ENCODE measurements at places on chromosomes 11 and 22. TPM values are rescaled to one million over a fixed set of nuclear protein-coding genes. Genes with fewer than 3 reads are reported as not detected.

The RASSF10 gene
- 9.7 TPM for total RNA-seq

The POU2AF2 gene
- not detected for total RNA-seq

The WBP2NL gene
- 2.5 TPM for total RNA-seq

The LARGE2 gene
- total RNA-seq = 13.1 TPM

DNA sequence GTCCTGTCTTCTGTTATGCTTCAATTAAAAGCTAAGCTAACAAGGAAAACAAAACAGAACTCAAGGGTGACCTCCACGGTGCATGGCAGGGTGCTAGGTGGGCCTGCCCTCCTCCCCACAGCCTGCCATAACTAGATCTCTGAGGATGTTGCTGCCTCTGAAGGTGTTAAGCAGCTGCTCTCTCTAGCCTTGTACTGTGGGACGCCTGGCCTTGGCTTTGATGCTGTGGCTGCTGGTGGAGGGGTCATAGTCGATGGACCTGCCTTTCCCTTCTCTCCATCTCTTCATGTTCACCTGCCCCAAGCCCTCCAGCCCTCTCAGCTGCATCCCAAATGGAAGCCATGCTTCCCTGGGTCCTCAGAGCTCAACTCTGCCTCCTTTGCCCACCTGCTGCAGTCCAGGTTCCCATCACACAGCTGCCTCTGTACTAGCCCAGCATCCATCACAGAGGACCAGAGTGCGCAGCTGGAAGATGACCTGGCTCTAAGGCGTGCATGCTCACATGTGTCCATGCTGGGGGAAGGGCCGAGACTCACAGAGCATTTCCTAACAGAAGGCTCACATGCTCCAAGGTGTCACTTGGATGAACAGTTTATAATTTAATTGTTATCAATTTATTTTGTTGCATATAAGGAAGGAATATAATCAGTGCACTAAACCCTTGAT lies 180.3 kb upstream of the E2F8 start:
- H3K4me3 ChIP-seq = no peak overlapping the region
- H3K27ac ChIP-seq = no peak overlapping the region
- H3K27me3 ChIP-seq = no peaks in the 10 kb centered on the region
- DNase-seq = no peak

All from kidney (tissue), 22 donors.